ENCODE measurements at places on chromosomes 13 and 19. TPM values are rescaled to one million over a fixed set of nuclear protein-coding genes. Genes with fewer than 3 reads are reported as not detected.

- no peak for DNase-seq
Measured at GRCh38 chr13:110348309-110349105, 41.4 kb downstream of the COL4A2 start.

DNA sequence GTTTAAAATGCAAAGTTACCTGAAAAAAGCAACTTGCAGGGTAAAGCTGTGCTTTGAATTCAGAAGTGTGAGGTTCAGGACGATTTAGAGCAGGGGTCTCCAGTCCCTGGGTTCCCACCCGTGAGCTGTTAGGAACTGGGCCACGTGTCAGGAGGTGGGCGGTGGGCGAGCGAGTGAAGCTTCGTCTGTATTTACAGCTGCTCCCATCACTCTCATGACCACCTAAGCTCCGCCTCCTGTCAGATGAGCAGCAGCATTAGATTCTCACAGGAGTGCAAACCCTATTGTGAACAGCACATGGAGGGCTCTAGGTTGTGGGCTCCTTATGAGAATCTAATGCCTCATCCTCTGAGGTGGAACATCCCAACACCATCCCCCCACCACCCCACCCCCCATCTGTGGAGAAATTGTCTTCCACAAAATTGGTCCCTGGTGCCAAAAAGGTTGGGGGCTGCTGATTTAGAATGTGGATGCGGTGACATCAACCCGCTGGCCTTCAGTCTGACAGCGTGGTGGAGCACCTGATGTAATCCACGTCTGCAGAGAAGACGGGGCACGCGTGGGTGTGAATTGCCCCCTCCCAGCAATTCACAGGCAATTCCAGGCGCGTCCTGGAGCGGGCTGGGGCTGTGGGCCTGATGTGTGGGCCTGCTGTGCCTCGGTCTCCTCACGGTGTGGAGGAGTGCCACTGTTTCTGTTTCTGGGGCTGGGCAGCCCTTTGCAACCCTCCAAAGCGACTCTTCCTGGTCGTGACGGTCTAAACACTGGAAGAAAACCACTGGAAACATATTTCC is 214.0 kb upstream of the SOX1 start:
- no peak for DNase-seq

- no peak for DNase-seq
Measured at GRCh38 chr13:99726282-99726894, 225.1 kb downstream of the TM9SF2 start.

DNA sequence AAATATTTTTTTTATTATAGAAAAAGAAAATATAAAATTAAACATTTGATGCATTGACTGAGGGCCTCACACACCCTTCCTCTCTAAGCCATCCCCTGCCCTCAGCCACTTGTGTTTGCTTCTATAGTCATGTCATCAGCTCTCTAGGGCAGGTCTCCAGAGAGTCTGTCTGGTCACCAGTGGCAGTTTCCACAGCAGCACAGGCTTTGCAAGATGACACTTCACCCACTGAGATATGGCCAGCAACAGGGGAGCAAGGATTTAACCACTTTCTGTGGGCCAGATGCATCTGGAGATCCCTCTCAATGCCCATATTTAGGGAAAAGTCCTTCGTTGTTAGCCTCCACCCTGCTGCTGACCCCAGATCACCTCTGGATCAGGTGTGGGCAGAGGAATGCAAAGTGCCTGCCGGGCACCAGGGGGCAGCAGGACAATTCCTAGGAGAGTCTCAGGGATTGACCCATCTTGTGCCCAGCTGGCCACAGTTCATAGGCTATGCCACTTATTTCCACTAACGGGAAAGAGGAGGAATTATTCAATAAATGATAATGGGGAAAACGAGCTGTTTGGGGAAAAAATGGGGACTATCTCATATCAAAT is 4.8 kb downstream of the ABCC4 start:
- DNase-seq: peak; percentile 47

GRCh38 chr19:34484328-34484727 is 2.8 kb downstream of the WTIP start:
- no peak for DNase-seq

Gene CEACAM4
- 0.16 TPM for polyA plus RNA-seq

DNA sequence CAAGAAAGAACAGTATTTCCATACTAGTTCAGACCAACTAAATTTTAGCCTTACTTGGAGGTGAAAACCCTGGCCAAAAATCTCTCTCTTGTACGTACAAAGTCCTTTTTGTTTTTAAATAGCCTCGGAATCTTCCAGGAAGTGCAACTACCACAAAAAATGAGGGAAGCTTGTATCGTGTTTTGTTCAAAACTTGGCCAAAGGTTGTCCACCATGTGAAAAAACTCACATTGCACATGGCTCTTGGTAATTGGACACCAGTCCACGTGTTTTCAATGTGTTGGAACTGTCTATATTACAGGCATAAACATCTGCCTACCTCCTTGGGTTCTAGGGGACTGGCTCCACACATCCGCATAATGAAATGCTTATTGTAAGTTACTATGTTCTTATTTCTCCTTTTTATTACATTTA is 15.2 kb upstream of the STRN4 start:
- DNase-seq: no peak

- no peak for DNase-seq
Measured at GRCh38 chr19:4430760-4431159, 26.8 kb downstream of the UBXN6 start.

DNA sequence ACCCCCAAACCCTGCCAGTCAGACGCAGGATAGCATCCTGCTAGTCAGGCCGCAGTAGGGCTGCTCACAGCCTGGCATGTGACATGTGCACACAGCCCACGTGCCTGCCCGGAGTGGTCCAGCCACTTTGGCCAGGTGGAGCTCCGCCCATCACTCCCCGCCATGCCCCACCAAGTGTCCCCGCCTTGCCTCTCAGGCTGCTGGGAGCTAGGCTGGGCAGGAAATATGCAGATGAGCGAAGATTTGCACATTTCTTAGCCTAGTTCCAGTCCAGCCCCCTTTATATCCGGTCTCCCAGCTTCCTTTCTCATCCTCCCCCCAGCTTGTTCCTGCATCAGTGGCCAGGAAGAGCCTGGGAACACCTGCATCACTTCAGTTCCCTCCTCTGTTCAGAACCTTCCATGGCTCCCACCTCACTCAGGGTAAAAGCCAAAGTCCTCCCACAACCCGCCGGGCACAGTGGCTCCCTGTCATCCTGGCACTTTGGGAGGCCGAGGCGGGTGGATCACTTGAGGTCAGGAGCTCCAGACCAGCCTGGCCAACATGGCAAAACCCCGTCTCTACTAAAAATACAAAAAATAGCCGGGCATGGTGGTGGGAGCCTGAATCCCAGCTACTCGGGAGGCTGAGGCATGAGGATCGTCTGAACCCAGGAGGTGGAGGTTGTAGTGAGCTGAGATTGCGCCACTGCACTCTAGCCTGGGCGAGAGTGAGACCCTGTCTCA is 2.3 kb upstream of the DOCK6 start:
- peak; percentile 82 for DNase-seq

- DNase-seq: no peak
Measured at GRCh38 chr13:85586422-85586831, 212.8 kb downstream of the SLITRK6 start.

DNA sequence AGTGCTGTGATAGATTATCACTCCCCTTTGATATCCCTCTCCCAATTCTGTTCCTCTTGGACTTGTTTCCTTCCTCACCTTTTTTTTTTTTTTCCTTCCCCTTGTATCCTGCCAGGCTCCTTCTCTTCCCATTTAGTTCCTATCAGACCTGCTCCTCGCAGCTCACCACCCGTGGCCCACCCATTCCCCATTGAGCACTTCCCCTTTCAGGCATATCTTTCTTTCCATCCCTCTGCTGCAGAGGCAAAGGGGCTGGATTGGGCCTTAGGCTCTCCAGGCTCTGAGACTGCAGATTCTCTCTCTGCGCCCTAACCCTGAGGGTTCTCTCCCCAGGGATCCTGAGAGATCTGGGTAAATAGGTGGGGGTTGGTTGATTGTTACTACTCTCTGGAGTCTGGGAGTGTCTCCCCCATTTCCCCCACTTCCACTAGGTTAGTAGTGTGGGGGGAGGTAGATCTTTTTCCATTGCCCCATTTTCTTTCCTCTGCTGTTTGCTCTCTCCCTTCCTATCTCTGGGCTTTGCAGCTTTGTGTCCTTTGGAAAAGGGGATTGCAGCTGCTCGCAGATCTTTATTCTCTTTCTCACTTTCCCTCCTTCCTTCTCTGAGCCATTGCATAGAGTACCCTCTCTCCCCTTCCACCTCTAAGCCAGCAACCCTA is 2.3 kb downstream of the ARHGAP35 start:
- no peak for DNase-seq

GRCh38 chr19:2495130-2495641 is 19.3 kb downstream of the GADD45B start:
- DNase-seq: peak; percentile 67

- no peak for DNase-seq
Measured at GRCh38 chr19:34018546-34018945, 153.8 kb upstream of the LSM14A start.

DNA sequence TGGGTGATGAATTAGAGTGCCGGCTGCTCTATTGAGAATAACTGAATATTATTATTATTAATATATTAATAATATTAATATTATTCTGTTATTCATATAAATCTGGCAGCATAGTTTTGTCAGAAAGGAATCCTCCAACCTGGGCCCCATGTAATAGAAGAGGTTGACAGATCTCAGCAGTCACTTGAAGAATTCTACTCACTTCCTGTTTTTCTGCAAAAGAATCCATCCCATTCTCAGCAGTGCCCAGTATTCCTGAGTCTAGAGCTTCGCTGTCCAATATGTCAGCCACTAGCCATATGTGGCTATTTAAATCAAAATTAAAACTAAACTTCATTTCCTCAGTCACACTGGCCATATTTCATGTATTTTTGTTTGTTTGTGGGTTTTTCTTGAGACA is 72.4 kb upstream of the USPL1 start:
- DNase-seq: no peak

DNA sequence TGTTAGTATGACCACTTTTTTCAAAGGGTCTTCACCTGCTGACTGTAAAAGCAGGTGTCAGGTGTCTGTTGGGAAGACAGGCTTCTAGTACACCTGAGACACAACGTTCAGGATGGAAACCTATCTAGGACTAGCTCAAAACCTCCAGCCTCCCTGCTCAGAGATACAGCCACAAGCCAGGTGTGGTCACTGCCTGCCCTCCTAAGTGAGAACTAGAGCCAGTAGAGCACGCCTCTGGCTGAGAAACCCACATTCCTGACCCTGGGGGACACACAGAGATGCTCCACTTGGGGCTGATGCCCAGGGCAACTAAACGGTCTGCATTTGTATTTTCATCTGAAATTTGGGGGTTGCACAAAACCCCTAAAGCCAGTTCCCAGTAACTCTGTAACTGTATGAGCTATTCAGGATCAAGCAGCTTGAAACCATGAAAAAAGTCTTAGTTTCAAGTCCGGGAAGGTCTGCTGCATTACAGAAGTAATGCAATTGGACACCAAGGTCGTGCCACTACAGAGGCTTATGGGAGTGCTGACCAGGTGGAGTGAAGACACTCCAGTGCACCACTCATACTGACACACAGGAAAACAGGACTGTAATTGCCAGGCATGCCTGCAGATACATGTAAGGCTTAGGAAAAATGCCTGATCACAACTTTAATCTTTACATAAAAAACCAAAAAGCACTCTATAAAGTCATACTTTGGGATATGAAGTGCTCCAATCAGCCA is 27.8 kb downstream of the ANKRD10 start:
- no peak for DNase-seq

- no peak for DNase-seq
Measured at GRCh38 chr19:29873801-29874575, 62.2 kb downstream of the CCNE1 start.

Data from large intestine (tissue), 12 donors.